ENCODE measurements at places on chromosomes 6 and 20.

DNA sequence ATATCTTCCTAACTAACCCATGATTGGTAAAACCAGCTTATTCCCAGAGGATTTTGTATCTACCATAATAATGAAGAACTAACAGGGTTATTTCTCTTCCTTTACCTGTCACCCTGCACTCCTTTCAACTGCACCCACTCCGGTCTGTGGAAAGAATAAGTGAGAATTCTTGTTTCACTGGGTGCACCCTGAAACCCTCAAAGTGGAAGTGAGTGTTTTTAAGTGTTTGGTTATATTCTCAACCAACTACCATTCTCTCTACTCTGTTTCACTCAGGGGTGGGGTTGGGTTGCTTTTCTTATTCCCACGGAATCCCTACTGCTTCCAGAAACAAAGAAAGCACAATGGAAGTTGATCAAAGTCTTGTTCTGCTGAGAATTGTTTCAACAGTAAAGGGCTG is 42.6 kb upstream of the KHDRBS2 start:
- DNase-seq, result no peak

DNA sequence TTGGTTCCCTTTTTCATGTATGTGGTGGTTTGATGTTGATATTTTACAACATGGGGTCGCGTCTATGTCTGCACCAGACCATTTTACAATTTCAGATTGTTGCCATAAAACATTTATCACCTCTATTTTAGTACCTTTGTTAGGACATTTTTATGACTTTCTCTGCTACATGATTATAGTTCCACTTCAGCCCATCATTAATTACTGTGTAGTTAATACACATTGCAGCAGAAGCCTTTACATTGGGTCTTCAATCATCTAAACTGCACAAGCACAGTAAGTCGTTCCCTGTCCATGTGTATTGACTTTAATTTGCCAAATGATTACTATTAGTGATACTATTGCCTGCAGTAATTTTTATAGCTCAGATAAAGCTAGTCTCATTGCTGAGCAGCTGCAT is 15.7 kb upstream of the TMEM217 start:
- no peak for DNase-seq

DNA sequence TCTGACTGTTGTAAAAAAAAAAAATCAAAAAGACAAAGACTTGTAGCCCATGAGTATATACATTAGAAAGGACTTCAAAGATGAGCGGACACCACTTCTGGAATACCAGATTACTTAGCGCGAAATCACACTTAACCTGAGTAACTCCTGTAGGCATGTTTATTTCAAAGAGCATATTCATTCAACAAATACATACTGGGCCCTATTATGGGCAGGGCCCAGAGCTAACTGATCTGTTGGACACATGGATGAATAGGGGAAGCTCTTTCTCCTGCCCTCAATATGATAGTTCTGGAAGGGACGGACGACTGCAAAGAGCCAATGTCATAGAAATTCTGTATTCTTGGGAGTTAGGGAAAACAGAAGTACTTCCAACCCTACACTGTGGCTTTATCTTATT is 12.3 kb downstream of the MAN1A1 start:
- DNase-seq, result no peak

- DNase-seq, result no peak
Measured at GRCh38 chr20:36726168-36726567, 19.7 kb downstream of the NDRG3 start.

GRCh38 chr6:55836945-55837344 is 38.4 kb downstream of the BMP5 start:
- no peak for DNase-seq

GRCh38 chr6:35790683-35791082 is 6.4 kb downstream of the CLPS start:
- no peak for DNase-seq

- no peak for DNase-seq
Measured at GRCh38 chr6:96917098-96917497, 7.4 kb upstream of the KLHL32 start.

- DNase-seq, result no peak
Measured at GRCh38 chr6:170088582-170088955, 202.3 kb downstream of the DLL1 start.

DNA sequence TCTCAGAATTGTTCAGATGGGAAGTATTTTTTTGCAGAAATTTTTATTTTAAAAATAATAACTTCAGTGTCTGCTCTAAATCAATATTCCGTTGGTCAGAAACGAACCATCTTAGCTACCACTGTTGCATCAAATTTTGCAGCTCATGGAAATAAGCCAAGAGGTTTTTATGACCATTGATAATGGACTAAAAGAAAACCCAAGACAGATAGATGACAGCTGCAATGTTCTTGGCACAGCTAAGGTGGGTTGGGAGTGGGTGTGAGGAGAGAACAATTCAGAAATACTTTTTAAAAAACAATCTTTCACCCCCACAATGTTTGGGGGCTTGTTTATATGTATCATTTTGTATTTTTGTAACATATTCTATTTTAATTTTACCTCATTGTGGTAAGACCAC is 121.1 kb downstream of the PDE7B start:
- no peak for DNase-seq

DNA sequence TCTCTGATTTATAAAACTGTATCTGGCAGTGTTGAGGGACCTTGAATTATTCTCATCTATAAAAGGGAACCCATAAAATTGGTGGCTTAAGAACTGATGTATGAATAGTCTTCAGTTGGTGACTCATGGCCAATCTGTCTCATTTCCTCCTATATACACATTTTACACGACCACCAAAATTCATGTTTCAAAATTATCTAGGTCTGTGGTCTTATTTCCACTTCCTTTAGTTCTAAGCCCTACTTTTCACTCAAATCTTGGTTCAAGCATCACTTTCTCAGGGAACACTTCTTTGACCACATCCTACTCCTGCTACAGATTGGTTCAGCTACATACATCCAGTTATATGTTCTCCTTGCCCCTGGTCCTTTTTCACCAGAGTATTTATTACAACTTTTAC is 18.6 kb upstream of the ENPP1 start:
- no peak for DNase-seq

DNA sequence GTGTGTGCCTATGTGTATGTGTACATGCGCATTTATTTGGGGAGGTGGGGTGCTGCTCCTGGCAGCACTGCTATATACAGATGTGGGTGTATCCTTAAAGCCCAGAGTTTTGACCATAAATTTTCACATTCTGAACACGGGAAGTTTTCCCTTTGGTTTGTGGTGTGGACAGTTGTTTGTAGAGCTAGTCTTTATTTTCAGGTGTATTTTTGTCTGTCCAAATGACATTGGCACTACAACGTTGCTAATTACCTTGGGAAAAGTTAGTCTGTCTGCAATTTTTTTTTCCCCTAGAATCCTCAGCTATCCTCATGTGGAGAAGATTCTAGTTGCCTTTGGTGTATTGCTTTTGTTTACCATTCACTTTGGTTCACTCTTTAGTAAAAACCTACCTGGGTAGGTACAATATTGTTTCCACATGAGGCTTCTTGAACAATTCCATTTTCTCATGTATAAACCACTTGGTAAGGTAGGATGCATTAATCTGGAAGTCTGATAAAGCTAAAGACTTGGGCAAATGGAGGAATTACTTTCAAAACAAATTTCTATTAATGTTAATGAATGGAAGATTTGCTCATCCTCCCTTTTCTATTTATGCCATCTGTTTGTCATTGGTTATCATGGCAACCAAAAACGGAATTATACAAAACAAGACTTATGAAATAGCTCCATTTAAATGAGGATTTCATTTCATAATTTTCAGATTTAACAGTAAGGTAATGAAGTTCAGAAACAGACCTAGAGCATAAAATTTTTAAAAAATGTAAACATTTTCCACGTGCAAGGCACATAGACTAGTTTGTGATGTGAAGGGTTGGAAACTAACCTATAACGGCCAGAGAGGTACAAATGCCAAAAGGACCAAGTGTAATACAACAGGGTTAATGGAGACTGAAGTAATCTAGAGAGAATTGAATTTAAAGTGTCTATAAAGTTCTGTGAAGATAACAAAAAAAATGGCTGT is 3.9 kb downstream of the CCN2 start:
- DNase-seq, result no peak

Measured in HS-27A (cell line).